ENCODE measurements at places on chromosomes 11 and 22. TPM values are rescaled to one million over a fixed set of nuclear protein-coding genes. Genes with fewer than 3 reads are reported as not detected.

DGAT2 gene
- 3.7 TPM for total RNA-seq

TMEM184B gene
- total RNA-seq, result 88.4 TPM

KRTAP5-1 gene
- total RNA-seq, result not detected

DNA sequence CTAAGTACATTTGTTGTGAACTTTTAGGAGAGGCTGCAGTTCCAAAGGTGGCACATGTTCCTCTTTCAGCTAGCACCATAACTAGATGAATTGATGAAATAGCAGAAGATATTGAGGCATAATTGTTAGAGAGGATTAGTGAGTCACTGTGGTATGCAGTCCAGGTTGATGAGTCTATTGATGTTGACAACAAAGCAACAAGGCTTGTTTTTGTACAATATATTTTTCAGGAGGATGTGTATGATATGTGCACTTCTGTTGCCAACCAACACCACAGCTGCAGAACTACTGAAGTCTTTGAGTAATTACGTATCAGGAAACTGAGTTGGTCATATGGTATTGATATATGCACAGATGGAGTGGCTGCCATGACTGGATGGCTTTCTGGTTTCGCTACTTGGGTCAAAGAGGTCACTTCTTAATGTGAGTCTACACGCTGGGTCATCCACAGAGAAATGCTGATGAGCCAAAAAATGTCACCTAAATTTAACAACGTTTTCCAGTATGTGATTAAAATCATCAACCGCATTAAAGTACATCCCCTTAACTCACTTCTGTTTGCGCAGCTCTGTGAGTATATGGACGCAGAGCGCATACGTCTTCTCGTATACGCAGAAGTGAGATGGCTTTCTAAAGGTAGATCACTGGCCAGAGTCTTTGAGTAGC, 261.3 kb upstream of the ANO5 start:
- DNase-seq, result no peak

GRCh38 chr11:125588505-125588904, 4.1 kb upstream of the STT3A start:
- DNase-seq, result no peak

DNA sequence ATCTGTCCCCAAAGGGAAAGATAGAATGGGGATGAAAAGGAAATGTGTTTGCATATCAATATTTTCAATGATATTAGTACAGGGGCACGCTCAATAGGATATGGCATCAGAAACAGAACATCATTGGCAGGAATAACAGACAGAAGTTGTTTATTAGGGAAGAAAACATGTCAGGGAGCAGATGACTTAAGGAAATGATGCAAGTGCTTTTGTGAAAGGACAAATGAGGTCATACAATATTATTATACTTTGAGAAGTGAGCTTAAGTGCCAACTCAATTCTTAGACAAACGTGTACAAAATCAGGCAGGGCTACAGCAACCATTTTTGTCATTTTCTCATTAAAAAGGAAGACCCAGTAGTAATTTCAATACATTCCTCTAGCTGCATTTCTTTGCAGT, 388.4 kb downstream of the SOX6 start:
- no peak for DNase-seq

GRCh38 chr11:103326070-103326794, 217.0 kb downstream of the DYNC2H1 start:
- peak; percentile 9 for DNase-seq

- DNase-seq, result no peak
Measured at GRCh38 chr22:32527756-32528155, 53.1 kb downstream of the FBXO7 start.

- DNase-seq, result no peak
Measured at GRCh38 chr11:479311-479710, 27.7 kb downstream of the RNH1 start.

DNA sequence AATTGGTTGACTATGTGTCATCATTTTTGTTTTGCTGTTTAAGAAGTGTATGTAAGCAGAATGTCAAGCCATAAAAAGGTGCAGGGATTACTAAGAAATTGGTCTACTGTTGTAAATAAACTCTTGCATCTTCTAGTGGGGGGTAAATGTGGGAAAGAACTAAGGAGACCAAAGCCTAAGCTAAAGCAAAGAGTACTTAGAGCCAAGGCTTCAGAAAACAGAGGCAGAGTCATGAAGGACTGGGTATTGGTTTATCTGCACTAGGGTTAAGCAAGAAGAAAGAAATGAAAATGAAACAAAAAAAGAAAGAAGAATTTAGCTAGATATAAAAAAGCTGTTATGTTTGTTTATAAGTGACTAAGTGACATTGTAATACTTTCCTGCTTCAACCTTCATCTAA, 628.1 kb downstream of the METTL15 start:
- DNase-seq, result no peak

DNA sequence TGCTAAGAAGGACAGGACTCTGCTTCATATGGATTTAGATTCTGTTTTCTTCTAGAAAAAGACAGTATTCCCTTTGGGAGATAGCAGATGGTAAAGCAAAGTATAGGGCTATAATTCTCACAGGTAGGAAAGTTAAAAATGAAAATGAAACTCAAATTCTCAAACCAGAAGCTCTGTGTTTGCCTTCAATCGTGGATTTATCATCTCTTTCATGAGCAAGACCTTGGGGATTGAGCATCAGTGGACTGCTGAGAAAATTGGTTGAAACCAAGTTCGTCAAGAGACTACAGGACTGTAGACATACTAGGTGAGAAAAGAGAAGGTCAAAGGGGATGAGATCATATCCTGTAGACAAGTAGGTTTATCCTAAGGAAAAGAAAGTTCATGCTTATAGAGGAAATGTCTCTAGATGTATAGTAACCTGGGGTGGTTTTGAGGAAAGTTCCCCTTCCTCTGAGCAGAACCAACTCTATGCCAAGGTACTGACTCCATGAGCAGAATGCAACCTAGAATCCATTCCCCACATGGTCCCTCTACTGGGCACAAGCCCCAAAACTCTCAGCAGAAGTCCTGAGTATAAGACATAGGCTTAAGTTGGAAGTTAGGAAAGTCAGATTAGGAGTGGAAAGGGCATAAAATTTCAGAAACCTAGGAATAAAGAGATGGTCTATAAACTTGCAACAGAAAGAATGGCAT, 46.5 kb downstream of the SLC5A12 start:
- no peak for DNase-seq

DNA sequence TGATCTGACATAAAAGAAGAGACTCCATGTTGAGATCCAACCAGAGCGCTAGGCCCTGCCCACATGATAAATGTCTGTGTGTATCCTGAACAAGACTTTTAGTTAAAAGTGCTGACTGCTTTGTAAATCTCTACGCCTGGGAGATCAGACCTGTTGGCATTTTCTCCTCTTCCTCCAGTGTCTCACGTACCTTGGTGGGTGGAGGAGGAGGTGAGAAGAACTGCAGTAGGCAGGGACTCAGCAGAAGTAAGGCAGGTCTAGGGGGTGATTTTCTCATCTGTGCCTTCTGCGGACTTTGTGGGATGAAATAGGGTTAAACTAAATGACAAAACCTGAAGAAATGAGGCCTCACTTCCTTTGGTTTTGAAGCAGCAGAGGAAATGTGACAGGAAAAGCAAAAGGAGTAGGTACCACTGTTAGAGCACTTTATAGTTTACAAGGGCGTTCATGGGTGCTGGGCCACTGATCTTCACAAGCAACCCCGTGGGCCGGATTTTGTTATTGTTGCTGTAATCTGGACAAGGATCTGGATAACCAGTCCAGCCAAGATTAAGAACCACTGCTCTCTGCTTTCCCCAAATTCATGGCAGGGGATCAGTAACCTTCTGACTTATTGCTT, 36.7 kb upstream of the PLET1 start:
- no peak for DNase-seq

- no peak for DNase-seq
Measured at GRCh38 chr22:43476341-43476740, 64.5 kb downstream of the MPPED1 start.

GRCh38 chr11:22656130-22656529, 10.3 kb upstream of the GAS2 start:
- no peak for DNase-seq

- DNase-seq, result no peak
Measured at GRCh38 chr11:81203876-81204275, 1529.8 kb downstream of the FAM181B start.

DNA sequence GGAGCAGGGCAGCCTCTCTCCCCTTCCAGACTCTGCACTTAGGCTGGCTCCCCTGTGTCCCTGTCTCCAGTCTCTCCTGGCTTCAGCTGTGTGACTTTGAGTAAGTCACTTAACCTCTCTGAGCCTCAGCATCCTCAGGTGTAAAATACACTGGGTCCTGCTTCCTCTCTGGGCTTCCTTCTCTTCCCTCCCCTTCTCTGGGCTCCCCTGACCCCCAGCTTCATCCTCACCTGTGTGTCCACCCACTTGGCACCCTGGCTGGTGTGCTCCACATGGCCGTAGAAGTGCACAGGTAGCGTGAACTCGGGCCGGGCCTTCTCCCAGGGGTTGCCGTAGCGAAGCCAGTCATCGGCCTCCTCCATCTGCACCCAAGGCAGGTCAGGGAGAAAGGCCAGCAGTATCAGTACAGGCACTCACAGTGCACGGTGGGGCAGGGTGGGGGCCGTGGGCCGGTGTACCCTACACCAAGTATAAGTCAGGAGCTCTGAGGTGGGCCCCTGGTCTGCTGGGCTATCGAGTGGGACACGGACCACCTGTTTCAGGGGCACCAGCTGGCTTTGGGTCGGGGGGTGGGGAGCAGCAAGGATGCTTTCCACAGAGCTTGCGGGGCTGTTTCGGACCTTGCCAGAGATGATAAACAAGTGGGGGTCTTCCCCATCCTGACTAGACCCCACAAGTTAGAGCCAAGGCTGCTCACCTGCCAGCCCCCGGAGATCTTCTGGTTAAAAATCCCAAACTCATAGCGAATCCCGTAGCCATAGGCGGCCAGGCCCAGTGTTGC, 2.0 kb downstream of the PYGM start:
- DNase-seq, result no peak
